D721Med (cell line): ENCODE measurements at places on chromosomes 12 and 14.

DNA sequence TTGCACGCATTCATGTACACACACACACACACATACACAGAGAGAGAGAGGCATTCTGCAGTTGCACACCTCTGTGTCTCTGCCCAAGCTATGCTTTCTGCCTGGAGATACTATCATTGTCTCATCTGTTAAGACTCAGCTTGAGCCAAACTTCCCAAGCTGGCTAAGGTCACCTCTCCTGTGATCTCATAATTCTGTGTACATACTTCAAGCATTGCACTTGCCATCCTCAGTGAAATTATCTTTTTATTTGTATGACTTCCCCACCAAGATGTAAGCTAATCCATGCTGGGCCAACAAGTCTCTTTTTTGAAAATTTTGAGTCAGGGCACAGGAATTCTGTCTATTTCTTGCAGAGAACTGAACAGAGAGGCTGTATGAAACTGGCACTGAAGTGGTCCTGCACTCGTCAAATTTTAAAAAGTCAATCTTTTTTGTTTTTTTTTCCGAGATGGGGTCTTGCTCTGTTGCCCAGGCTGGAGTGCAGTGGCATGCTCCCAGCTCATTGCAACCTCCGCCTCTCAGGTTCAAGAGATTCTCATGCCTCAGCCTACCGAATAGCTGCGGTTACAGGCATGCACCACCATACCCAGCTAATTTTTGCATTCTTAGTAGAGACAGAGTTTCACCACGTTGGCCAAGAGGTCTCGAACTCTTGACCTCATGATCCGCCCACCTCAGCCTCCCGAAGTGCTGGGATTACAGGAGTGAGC lies 44.3 kb downstream of the TMTC1 start:
- DNase-seq: no peak

DNA sequence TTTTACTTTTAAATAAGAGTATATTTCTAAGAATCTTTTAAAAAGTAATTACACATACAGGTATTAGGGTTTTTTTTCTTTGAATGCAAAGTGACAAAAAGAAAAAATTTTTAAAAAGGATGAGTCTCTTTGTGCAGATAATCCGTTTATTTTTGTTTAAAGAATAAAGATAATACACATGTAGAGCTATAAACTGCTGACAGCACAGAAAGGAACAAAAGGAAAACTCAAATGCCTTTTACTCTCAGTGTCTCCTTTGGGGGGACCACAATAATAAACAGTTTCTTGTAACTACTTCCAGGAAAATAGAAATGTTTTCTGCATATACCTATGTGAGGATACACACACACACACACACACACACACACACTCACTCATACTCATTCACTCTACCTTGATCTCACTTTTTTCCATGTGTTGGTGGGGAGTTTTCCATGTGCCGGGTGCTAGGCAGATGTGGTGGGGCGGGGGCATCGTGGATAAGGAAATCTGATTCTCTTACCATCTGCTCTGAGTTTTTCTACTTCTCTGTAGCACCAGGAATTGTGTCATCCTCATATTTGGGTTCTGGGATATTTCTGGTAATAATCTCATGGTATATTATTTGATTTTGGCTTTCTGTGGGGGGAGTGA lies 58.1 kb downstream of the KCTD10 start:
- no peak for DNase-seq

- no peak for DNase-seq
Measured at GRCh38 chr14:106083082-106083481, 556.7 kb downstream of the TMEM121 start.

GRCh38 chr12:98750511-98750910 lies 105.4 kb downstream of the APAF1 start:
- no peak for DNase-seq

DNA sequence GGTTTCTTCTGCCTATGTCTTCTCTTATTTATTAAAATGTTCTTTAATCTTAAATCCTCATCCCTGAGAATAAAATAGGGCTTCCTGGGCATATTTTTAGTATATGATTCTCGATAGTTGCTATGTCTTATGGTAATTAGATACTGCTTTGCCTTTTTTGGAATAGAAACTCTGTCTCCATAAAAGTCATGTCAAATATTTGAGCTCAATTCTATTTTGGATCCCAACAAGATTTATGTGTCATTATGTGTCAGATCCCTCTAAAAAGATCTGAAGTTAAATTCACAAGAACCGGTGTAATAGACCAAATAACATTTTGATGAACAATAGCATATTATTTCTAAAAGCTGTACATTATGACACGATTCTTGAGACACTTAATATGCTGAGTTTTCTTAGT lies 312.5 kb upstream of the PDE3A start:
- no peak for DNase-seq

GRCh38 chr12:48917857-48918537 lies 7.3 kb downstream of the FKBP11 start:
- DNase-seq: no peak

DNA sequence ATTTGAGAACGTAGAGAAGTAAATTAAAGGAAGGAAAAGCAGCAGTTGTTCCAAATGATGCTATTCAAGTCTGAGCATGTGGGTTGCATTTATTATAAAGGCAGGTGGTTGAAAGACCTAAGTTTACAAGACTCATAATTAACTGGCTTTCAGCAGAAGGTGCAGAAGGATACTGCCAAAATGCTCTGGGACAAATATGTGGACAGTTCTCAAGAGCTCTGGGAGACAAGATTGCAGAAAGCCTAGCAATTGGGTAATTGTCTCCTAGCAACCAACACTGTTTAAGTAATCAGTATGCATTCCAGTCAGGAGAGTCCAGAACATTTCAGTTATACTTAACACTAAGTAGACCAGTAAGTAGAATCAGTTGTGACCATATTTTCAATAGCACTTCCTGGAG lies 131.5 kb downstream of the GPR135 start:
- no peak for DNase-seq

DNA sequence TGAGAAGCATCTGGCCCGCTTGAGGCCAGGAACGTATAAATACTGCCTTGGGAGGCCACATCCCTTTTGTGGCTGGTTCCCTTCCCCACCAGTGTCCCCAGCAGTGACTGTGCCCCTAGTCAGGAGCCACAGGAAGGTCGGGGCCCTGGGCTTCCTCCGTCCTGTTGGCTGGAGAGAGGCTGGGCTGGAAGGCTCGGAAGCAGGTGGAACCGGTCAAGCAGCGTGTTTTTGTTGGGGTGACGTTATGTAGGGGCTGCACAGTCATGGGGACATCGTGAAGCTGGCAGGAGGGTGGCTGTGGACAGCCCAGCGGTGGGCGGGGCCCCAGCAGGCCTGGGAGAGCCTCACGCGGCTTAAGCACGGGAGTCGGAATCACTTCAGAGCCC lies 10.1 kb downstream of the XRCC3 start:
- DNase-seq: no peak
